Activated CD4-positive, alpha-beta T cell treated with anti-CD3 and anti-CD28 coated beads, Interleukin-2, amount 50 U/mL, for 1 hour (primary cell): ENCODE measurements at places on chromosomes 2 and 18.

DNA sequence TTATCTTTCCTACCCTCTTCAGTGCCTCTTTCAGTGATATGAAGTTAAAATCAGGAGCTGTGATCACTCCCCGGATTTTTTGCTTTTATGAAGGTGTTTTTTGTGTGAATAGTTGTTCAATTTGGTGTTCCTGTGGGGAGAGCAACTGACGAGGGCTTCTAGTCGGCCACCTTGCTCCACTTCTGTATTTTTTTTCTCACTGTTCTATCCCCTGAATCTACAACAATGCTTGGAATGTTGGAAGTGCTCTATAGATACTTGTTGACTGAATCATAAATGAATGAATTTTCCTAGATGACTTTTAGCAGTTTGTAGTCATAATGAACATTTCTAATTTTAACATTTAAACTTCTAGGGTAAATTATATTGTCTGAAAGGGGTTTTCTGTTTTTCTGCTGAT lies 247.3 kb downstream of the ZNF385B start:
- no peak for DNase-seq

DNA sequence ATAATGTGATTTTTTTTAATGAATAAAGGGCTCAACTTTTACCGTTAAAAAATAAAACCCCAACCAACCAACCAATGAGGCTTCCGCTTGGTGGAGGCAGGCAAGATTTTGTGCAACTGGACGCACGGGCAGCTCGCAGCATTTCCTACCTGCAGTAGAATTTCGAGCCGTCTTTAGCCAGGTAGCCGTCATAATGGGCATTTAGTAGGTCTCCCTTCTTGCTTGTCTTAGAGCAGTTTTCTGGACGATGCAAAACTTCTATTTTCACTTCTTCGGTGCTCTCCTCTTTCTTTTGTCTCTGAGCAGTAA lies 316 bp downstream of the FKBP7 start:
- DNase-seq, result no peak

DNA sequence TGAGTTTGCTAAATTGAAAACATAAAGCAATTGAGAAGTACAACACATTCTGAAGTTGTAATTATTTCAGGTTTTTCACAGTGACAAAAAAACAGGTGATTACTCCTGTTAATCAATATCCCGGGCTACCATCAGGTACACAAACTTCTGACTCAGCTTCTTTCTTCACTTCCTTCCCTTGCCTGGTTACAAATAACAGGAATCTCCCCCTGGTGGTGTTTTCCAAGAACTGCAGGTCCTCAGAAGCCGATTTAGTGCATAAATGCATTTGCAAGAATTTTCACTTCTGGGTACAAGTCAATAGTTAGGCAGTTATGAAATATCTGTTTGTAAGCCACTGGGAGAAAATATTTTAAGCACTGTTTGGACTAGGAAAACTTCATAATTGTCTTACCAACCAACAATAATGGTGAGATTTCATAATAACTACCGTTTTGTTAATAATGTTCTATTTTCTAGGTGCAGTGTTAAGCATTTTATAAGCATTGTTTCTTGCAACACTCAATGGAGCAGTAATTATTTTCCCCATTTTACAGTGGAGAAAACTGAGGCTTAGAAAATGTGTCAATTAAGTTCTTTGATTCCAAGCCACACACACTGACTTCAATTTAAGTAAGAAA lies 12.4 kb upstream of the GMCL1 start:
- peak; percentile 62 for DNase-seq

DNA sequence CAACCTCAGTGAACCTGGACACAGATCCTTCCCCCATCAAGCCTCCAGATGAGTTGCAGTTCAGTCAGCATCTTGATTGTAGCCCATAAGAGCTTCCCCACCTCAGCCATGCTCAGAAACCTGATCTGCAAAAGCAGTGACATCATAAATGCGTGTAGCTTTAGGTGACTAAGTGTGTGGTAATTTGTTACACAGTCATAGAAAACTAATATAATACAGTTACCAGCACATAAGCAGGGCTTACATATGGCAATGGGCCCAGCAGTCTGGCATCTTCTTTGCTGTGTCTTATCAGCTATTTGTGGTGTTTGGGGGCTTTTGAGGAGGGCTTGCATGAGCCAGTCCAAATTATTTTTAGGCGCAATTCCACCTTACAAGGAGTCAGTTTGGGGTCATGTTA lies 807.0 kb downstream of the SLC4A3 start:
- no peak for DNase-seq

GRCh38 chr2:178874529-178875240 lies 67.5 kb upstream of the TTN start:
- DNase-seq, result no peak

- DNase-seq, result no peak
Observed at GRCh38 chr2:158905784-158906183, 62.7 kb upstream of the TANC1 start.

DNA sequence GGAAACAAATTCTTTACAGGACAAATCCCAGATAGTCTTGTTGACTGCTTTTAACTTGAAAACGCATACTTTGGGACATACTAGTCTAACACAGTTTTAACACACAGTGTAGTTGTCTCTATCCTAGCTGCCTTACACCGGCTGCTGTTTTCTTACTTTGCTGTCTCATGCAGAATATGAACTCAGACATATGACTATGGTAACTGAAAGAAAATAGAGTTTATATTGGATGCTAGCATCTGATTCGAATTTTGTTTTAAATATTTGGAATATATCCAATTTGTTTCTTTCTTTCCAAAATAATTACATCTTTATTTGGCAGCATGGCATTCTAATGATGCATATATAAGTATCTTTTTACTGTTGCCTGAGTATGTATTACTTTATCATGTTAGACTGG lies 69.8 kb downstream of the ANKRD12 start:
- DNase-seq, result no peak

- no peak for DNase-seq
Observed at GRCh38 chr2:111165084-111165483, 44.4 kb downstream of the BCL2L11 start.
